HT-29 (cell line): ENCODE measurements at places on chromosomes 1 and 21.
A peak's percentile ranks its signal among the peaks of the same experiment; 100 is the strongest.

- DNase-seq: no peak
These were observed 11.1 kb downstream of the PTPN14 start for GRCh38 chr1:214540324-214540723.

DNA sequence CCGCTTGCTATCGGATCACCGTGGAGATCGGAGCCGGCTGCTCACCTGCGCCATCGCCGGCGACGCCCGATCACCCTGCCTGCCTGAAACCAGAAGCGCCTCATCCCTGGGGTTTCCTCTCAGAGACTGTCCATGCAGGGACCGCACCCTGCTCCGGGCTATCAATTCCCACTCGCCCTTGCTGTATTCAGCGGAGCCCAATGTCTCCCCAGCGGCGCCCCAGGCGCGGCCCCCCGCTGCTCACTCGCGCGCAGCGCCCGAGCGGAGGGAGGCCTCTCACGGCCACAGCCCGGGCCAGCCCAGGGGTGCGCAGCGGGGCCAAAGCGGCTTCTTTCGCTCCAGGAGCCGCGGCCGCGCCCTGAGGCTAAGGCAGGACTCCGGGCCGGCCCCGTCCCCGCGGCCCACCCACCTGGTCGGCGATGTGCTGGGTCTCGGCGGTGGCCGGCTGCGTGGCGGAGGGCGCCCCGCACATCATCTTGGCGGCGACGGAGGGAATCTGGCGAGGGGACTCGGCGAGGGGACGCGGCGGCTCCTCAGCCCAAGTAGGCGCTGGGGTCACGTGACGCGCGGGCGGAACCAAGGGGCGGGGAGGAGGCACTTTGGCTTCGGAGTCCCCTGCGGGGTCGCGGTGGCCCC is at the start of gene CSTB:
TSS of gene CSTB (minus strand) at position 514 of the 636 bp plus-strand sequence. CDS start at position 475, 39 bp downstream.
- DNase-seq: peak; percentile 62

DNA sequence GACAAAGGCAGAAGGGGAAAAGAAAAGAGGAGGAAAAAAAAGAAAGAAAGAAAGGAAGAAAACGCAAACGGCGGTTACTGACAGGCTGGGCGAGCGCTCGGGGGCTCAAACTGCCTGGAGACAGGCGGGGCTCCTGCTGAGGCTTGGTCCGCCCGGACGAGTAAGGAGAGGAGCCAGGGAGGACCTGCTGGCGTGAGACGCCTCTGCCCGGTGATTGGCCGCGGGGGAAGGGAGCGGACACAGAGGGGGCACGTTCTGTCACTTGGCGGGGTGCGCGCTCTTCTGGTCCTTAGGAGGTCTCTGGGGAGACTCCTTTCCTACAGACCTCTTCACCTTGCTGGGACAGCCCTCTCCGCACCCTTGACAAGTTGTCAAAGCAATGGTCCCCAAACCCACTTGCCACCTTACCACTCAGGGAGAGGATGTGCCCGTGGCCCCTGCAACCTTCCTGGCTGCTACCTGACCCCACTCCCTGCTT is 791 bp upstream of the PIK3R3 start:
- DNase-seq: no peak

DNA sequence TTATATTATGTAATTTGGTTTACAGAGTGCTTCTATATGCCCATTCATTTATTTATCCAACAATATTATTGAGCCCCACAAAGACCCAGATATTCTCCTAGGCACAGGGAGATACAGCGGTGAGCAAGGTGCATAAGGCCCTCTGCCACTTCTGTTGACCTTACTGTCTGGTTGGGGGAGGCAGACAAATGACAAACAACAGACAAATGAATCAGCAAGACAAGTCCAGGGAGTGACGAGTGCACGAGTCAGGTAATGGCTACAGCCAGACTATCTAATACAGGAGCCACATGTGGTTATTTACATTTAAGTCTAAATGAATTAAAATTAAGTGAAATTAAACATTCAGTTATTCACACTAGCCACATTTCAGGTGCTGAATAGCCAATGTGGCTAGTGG is 22.0 kb upstream of the BCAR3 start:
- DNase-seq: no peak

DNA sequence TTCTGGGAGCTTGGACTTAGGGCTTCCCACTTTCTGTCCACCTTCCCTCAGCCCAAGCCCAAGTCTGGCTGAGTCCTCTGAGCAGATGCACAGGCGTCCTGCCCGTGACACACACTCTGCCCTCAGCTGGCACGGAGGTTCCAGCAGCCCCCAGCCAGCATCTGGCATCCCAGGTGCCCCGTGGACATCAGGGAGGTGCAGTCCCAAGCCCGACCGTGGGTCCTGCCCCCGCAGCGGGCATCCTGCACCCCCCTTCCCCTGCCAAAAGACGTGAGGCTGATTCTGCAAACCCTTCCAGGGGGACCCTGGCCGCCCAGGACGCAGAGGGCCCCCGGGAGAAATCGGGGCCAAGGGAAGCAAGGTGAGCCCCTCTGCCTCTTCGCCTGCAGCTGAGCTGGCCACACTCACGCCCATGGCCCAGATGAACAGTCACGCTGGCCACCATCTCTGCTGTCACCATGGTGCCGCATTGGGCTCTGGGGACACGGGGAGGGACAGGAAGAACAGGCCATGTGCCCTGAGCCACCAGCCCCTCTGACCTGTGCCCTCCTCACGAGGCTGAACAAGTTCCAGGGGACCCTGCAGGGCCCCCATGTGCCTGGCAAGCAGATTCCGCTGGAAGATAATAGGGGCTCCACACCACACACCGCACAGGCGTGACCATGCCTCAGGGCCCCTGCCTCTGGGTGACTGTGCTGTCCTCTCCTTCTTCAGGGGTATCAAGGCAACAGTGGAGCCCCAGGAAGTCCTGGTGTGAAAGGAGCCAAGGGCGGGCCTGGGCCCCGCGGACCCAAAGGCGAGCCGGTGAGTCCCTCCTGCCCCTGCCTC is 20.6 kb downstream of the COL6A2 start:
- DNase-seq: no peak

DNA sequence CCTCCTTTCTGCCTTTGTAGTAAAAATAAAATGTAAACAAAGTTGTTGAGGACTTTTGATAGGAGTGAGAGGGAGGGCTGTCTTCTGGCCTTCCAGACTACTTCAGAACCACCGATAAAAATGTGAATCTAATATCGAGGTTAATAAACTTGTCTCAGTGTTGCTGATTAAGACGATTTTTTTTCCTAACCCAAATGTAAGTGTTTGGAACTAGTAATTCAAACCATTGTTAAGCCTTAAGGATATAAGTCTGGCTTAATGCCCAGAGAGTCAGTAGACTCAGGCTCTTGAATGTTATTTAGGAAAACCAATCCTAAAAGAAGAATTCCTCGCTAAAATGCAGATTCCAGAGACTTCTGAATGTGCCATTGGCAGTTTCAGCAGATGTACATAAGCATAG is 356.9 kb downstream of the SIPA1L2 start:
- DNase-seq: no peak

DNA sequence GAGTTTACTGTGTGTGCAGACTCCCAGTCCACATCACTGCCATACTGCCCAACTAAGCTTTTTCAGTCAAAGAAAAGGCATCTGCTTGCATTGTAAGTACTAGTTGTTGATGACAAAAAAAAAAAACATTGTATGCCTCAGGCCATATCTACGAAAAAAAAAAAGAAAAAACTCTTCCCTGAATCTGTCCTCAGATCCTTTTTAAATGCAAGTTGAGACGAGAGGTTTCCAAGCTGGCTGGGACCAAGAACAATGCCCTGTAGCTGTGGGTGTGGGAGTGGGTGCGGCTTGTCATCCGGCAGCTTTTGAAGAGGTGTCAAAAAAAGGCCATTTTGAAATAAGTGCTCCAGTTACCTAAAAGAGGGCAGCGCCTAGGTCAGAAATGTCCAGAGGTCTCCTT is 29.2 kb upstream of the HHAT start:
- no peak for DNase-seq

DNA sequence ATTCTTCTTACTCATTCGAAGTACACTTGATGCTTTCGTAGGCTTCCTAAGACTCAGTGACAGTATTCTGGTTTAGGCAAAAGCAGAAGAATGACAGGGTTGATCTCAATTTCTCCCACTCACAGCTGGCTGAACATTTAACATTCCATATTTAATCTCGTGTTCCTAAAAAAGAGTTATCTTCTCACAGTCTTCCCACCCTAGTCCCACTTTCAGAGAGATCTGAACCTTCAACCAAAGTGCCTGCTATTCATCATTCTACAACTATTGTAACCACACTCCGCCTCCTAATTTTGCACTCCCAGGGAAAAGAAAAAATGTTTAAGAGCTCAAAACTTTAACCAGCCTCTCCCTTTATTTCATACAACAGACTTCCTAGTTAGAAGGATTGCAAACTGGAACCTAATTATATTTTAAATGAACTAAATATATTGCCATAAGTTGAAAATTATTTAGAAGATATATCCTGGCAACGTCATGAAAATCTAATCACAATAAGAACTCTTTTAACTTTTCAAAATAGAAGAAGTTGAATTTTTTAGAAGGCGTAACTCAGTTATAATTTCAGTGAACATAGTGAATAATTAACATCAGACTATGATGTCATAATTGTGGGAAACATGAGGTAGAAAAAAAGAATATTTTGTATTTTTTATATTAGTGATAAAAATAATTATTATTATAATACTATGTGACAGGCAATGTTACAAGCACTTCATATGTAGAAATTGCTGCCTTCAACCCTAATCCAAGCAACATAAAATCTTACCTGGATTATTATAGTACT is 540.9 kb upstream of the ADGRL2 start:
- no peak for DNase-seq
